ENCODE measurements at places on chromosomes 2 and 18.

DNA sequence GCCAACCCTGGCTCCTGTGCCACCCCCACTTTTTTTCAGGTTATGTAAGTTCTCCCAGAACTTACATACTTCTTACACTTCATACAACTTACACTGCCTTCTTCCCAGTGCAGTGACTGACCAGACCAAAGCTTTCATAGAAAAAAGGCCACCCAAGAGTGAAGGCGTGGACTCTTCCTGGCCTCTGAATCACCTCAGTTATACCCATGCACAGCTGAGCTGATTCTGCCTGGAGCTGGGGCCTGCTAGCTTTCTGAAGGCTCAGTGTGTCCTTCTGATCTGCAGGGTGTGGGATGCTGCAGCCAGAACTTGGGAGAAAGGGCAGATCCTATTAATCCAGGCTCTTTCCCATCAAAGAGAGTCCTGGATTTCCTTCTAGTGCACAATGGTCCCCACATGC, 216.1 kb downstream of the TTC32 start:
- no peak for DNase-seq

DNA sequence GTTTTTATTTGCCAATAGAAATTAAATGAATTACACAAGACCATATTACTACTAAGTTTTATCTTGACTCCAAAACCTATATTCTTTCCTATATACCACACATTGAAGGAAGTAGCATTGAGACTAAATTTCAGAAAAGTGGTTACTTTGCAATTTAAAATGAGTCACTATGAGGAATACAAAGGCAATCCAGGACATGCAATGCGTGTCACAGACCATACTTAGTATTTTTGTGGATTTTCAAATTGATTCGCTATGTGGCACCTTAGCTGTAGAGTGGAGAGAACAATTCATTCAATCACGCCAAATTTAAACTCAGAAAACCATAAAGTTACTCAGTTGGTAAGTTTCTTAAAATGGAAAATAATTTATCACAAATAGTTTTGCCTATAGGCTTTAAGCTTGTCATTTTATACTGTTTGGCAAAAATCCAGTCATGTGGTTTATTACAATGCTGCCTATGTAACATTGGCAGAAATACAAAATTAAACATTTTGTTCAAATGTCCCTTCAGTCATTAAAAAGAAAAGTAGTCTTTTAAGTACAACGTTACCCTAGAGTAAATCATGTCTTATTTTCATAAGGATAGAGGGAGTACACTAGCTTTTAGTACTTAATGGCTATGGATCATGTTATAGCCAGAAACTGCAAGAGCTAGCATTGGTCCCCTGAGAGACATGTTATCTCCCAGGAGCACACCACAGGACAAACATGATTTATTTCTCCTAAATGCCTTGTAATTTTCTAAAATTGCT, 222.8 kb upstream of the CDH7 start:
- DNase-seq, result no peak

DNA sequence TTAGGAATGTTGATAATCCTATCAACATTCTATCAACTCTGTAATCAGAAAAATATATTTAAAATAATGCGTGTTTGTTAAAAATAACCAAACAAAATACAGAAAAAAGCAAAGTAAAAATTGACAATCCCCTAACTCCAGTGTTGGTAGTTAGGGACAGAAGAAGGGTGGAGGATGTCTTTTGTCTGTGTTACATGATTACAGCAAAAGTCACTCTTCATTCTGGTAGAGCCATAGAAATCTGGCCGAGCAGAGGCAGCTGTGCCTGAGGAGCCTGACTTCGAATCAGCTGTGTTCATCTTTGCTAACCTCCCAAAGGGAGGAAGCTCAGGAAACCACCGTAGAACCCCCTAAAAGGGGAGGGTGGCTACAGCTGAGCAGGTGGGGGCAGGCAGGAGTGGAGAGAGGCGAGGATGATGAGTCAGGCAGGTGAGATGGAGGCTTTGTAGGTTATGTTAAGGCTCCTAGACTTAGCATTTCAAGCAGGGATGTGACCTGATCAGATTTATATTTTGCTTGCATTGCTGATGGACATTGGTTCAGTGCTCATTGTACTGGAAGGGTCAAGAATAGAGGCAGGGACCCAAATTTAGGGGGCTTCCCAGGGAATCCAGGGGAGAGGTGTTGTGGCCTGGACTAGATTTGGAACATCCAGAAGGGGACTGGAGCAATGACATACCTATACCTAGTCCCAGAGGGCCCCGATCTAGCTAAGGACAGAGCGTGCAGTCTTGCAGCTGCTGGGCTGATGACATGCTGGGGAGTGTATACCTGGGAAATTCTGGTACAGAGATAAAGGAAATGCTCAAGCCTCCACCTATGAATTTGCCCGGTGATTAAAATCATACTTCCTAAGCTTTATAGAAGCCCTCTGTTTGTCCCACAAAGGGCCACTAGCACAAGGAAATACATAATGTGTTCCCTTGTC, 95.7 kb downstream of the NEDD4L start:
- DNase-seq, result no peak

- DNase-seq, result no peak
Measured at GRCh38 chr2:12948231-12948960, 231.7 kb downstream of the TRIB2 start.

DNA sequence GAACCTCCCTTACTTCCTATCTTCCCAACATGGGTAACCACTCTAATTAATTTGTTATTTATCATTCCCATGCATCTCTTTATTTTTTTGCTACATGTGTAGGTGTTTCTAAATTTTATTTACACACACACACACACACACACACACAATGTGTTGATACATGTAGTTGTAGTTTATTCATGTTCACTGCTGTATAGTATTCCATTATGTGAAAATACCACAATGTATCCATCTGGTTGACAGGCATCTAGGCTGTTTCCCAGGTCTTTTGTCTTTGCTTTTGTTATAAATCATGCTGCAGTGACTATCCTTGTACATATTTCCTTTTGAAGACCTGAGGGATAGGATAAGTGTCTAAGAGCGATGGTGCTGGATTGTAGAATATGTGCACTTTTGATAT, 59.7 kb downstream of the ACAA2 start:
- no peak for DNase-seq

DNA sequence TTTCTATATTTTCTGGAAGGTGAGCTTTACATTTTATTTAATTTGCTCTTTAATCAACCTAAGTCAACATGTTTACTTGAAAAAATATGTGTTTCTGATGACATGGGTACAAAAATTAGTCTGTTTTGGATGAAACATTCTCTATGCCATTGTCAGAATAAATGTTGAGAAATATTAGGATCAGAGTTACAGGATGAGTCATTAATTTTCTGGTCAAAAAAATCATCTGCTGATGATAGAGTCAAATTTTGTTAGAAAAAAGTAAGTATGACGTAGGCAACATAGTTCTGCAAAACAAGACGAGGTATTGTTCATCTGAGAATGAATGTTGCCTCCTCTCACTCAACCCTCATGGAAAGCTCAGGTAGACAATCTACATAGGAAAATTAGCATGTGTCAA, 107.6 kb upstream of the CAVIN2 start:
- no peak for DNase-seq

- no peak for DNase-seq
Measured at GRCh38 chr2:111946294-111947114, 48.1 kb downstream of the MERTK start.

GRCh38 chr2:205695460-205695991, 13.2 kb downstream of the NRP2 start:
- no peak for DNase-seq

- no peak for DNase-seq
Measured at GRCh38 chr18:68608851-68609490, 105.9 kb downstream of the TMX3 start.

- DNase-seq, result no peak
Measured at GRCh38 chr2:176967911-176968450, 244.6 kb upstream of the HNRNPA3 start.

DNA sequence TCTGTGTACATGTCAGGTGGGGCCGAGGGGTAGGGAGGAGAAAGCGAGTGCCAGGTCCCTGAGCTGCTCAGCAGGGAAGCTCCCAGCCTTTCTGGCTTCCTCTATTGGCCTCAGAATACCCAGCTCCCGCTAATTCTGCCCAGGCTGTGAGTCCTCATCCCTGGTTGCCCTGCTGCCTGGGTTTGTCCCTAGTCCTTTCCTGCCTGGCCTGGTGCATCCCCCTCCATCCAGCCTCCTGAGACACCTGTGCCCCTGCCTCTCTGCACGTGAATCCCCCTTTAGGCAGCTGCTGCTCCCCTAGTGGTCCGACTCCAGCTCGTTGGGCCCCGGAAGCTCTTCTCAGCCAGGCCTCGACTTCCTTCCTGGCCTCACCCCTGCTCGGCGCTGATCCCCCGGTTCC, 54.6 kb downstream of the INHBB start:
- no peak for DNase-seq

DNA sequence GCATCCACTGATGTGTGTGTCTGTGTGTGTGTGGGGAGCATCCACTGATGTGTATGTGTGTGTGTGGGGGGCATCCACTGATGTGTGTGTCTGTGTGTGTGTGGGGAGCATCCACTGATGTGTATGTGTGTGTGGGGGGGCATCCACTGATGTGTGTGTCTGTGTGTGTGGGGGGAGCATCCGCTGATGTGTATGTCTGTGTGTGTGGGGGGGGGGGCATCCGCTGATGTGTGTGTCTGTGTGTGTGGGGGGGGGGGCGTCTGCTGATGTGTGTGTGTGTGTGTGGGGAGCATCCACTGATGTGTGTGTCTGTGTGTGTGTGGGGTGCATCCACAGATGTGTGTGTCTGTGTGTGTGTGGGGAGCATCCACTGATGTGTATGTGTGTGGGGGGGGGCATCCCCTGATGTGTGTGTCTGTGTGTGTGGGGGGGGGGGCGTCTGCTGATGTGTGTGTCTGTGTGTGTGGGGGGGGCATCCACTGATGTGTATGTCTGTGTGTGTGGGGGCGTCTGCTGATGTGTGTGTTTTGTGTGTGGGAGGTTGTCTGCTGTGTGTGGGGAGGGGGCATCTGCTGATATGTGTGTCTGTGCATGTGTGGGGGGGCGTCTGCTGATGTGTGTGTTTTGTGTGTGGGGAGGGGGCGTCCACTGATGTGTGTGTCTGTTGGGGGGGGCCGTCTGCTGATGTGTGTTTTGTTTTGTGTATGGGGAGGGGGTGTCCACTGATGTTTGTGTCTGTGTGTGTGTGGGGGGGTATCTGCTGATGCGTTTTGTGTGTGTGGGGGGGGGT, 125.9 kb downstream of the NFATC1 start:
- no peak for DNase-seq

DNA sequence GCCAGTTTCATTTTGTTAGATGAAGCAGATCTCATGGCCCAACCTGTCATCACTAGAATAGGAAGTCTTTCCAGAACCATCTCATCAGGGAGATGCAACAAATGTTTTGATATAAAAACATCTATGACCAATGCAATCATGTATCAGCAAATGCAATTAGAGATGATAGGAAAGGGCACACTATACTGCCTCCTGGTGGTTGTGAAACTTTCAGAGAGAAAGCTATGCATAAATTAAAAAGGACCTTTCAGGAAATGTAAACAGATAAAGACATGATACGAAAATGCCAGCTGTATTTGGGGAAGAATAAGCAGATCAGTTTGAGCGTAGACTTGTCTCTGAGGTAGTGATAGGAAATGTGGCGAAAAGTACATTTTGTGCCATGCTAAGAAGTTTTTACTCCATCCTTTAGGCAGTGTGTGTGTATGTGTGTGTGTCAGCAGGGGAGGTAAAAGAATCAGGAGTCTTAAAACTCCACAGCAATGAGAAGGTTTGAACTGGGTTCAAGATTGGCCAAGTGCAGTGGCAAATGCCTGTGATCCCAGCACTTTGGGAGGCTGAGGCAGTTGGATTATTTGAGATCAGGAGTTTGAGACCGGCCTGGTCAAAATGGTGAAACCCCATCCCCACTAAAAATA, 479.3 kb downstream of the CPS1 start:
- no peak for DNase-seq

DNA sequence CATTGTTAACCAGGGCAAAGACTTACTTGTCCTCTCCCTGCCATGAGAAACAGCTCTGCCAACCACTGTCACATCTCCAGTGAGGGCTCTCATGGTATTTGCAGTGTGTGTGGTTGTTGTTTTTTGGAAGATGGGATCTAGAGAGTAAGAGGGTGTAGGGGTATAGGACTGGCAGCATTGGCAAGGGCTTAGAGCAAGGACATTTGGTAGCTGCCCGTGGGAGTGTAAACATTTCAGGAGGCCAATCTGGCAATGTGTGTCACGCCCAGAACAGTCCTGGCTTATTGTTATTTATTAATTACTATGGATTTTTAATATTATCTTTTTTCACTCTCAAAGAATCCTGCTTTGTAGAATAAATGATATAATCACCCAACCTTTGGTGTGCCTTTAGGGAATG, 90.5 kb downstream of the TMEM17 start:
- DNase-seq, result no peak

- no peak for DNase-seq
Measured at GRCh38 chr18:48777744-48778116, 173.0 kb downstream of the SMAD7 start.

- DNase-seq, result no peak
Measured at GRCh38 chr2:14907014-14907612, 274.6 kb downstream of the LRATD1 start.

DNA sequence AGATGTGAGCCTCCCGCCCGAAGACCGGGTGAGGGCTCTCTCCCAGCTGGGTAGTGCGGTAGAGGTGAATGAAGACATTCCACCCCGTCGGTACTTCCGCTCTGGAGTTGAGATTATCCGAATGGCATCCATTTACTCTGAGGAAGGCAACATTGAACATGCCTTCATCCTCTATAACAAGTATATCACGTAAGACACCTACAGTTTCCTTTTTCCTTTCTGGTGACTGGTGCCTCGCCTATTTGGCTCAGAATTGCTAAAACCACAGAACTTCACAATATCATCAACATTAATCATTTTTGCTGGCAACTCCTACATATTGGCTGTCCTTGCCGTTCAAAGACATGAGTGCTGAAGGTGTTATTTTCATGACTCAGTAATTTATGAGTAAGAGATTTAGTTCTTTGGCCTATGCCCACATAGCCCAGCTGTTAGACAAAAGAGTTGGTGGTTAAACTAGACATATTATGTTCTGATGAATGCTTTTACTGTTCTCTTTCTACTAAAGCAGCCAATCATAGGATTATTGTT, 2.2 kb downstream of the STAMBP start:
- no peak for DNase-seq

GRCh38 chr2:188378371-188378950, 86.8 kb downstream of the GULP1 start:
- no peak for DNase-seq

DNA sequence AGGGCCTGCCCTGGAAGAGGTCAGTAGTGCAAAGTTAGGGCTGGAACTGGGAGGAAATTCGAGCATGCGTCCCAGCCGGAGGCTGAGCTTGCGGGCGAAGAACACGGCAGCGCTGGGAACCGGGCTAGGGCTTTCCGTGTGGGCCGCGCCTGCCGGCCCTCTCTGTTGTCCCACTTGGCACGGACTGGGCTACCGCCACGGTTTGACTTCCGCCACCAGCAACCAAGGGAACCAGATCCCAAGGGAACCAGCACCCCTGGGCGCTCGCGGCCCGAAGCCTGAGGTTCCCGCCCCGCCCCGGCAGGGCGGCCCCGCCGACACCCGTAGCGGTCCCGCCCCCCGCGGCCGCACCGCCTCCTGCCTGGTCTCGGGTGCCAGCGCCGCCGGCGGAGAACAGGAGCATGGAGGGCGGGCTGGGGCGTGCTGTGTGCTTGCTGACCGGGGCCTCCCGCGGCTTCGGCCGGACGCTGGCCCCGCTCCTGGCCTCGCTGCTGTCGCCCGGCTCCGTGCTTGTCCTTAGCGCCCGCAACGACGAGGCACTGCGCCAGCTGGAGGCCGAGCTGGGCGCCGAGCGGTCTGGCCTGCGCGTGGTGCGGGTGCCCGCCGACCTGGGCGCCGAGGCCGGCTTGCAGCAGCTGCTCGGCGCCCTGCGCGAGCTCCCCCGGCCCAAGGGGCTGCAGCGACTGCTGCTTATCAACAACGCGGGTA, at the start of gene SPR:
SPR (plus strand) TSS at position 377 of the 708 bp plus-strand sequence; CDS start at position 402, 25 bp downstream.
- peak; percentile 59 for DNase-seq
